ENCODE measurements at places on chromosomes 1 and 21.

GRCh38 chr1:20590306-20590777 lies 1.4 kb downstream of the CDA start:
- DNase-seq, result no peak

GRCh38 chr1:12173631-12174121 lies 6.9 kb downstream of the TNFRSF1B start:
- DNase-seq, result peak; percentile 98

DNA sequence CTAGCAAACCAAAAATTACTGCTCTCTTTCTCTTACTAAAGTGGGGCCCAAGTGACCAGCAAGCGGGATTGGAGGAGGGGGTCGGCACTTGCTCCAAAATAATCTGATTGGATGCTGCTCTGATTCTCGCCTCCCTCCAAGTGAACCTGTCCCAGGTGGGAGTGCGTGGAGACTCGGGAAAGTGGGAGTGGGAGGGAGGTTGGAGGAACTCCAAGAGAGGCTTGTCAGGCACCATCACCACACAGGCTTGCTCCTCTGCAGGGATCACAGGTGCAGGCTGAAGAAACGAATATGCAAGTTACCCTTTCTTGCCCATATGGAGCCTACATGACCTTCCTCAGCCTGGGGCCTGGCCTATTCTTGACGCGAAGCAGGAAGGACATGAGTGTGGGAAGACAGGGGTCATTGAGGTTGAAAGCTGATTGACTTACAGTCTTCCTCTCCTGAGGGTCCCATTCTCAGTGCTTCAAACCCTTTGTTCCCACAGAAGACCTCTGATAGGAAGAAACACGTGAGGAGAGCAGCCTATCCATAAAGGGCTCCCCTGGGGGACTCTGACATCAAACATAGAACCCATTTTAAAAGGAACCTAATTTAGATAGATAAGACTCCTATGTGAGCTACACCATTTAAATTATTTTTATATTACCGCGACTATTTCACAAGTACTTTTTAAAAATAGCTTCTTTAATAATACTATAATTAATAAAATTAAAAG lies 14.2 kb downstream of the RGS8 start:
- no peak for DNase-seq

DNA sequence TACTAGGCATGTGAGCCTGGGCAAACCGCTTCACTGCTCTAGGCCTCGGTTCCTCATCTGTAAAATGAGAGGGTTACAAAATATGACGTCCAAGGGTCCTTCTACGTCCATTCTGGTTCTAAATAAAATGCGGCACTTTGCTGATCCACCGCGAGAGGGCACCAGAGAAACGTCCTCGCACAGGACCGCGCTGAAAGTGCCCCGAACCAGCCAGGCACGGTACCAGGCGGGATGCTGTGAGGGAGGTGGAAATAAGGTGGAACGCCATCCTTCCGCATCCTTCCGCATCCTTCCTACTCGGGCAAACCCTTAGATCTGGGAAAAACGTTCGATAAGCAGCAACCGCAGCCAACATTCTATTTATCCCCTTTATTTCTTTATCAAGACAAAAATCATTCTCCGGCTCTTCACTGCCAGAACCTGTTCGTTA lies 60.3 kb upstream of the KRTAP19-8 start:
- peak; percentile 68 for DNase-seq
